ENCODE measurements at places on chromosomes 1 and 21. TPM values are rescaled to one million over a fixed set of nuclear protein-coding genes. Genes with fewer than 3 reads are reported as not detected.

SDHC gene
- total RNA-seq = 112 TPM

SPOCD1 gene
- not detected for total RNA-seq

TEDDM1 gene
- not detected for total RNA-seq

PTGER3 gene
- 0.12 TPM for total RNA-seq

PODN gene
- total RNA-seq = 15.3 TPM

GRCh38 chr21:14751011-14751410, 204.9 kb upstream of the SAMSN1 start:
- DNase-seq = no peak

DNA sequence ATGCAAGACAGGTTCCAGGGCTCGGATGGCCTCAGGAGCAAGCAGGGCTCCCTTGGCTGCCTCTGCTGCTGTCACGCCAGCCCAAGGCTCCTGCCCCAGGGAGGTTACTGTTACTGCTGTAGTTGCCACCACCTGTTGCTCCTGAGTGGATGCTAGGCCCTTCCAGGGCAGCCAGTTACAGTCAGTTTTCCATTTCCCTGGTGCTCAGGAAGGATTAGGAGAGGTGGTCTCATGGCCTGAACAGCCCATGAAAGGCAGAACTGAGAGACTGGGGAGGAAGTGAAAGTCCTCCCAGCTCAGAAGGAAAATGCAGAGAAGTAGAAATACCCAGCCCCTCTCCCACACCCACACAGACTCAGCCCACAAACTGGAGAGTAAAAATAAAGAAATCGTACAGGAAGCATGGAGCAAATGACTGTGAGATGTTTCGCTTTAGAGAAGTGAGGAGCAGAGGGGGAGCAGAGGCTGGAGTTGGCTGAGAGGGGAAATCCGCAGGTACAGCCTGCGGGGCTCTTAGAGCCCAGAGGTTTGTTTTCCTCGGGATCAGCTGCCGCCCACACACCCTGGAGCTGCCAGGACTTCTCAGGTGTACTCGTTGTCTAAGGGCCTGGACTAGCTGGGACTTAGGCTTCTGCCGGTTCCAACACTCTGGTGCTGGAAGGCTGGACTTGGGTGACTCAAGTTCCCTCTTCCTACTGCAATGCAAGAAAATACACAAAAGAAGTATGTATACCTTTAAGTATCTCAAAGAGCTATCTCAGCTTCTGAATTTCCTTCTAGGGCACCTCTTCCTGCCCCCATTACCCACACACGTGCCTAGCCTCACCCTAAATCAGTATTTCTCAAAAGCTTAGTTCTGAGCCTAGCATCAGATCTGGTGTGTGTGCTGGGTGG, 2.3 kb downstream of the IL6R start:
- DNase-seq = peak; percentile 82

GRCh38 chr1:236575523-236575922, 28.8 kb downstream of the HEATR1 start:
- DNase-seq = no peak
